Stimulated activated CD8-positive, alpha-beta memory T cell treated with anti-CD3 and anti-CD28 coated beads, Interleukin-2, amount 100 ng/mL, for 48 hours (primary cell): ENCODE measurements at places on chromosomes 12 and 14.
A peak's percentile ranks its signal among the peaks of the same experiment; 100 is the strongest.

DNA sequence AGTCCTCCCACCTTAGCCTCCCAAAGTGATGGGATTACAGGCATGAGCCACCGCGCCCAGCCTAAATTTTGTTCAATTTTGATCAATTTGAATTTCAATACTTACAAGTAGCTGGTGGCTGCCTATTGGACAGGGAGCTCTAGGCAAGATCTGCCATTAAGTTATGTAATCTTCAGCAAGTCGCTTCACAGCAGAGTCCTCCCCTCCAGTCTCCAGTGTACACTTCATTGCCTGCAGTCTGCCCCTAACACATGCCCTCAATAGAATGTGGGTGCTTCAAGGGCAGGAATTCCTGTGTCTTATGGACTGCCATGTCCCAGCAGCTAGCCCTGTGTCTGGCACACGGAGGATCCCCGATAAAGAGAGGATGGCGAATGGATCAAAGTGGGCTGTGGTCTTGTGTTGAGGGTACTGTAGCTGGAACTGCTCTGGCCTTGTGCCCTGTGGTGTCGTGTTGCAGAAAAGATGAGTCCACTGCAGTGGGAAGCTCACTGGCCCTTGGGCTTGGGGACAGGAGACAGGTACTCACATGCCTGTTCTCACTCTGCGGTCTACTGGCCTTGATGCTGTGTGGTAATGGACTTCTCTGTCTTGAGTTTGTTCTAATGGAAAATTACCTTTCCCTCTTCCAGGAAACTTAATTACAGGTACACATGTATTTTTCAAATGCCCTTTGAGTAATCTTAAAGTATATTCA, 67.6 kb downstream of the TECPR2 start:
- no peak for DNase-seq

GRCh38 chr14:24095271-24096068, 1.4 kb downstream of the PCK2 start:
- DNase-seq, result peak; percentile 70

GRCh38 chr12:121189131-121189530, 20.8 kb upstream of the P2RX4 start:
- DNase-seq, result no peak

GRCh38 chr14:75323571-75323970, 44.9 kb downstream of the FOS start:
- no peak for DNase-seq

GRCh38 chr12:93234641-93235040, 143.1 kb upstream of the NUDT4 start:
- no peak for DNase-seq

GRCh38 chr12:56695327-56696101, 7.4 kb upstream of the PTGES3 start:
- DNase-seq, result no peak

GRCh38 chr12:54374562-54375258, 9.8 kb downstream of the ZNF385A start:
- no peak for DNase-seq

- no peak for DNase-seq
These were observed 34.6 kb downstream of the NTF3 start for GRCh38 chr12:5466521-5466960.

DNA sequence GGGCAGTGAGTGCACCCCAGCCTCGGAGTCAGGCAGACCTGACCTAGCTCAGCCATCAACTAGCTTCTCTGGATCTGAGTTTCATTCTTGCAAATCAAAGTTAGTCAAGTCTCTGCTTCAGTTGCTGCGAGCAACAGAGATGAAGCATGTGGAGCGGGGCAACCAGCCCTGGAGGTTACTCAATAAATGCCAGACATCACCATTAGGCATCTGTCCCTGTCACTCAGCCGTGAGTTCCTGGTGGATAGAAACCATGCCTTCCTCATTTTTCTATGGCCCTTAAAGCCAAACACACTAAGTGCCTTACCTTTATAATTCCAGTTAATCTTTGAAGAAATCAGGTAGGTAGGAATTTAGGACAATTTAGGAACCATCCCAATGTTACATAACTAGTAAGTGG, 19.3 kb downstream of the RFX4 start:
- no peak for DNase-seq

DNA sequence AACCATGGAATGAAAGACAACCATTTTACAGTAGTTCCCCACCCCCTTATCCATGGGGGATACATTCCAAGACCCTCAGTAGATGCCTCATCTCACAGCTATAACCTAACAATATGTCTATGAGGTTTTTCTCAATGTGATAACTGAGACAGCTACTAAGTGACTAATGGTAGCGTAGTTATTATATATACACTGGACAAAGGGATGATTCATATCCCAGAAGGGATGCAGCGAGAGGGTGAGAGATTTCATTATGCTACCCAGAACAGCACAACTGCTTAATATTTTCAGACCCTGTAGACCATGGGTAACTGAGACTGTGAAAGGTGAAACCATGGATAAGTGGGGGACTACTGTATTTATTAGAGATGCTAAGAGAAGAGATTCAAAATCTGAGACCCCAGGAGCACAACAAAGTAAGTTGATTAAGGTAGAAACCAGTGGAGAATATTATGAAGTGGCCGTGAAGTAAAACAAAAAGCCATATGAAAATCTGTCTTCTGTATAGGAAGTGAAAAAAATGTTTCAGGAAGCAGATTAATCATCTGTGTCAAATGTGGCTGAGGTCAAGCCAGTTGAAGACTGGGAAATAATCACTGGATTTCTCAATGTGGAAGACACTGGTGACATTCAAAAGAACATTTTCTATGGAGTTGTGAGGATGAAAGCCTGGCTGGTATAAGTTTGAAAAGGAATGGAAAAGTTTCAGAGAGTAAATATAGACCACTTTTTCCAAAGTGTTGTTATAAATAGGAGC, 77.2 kb downstream of the RPL10L start:
- no peak for DNase-seq

DNA sequence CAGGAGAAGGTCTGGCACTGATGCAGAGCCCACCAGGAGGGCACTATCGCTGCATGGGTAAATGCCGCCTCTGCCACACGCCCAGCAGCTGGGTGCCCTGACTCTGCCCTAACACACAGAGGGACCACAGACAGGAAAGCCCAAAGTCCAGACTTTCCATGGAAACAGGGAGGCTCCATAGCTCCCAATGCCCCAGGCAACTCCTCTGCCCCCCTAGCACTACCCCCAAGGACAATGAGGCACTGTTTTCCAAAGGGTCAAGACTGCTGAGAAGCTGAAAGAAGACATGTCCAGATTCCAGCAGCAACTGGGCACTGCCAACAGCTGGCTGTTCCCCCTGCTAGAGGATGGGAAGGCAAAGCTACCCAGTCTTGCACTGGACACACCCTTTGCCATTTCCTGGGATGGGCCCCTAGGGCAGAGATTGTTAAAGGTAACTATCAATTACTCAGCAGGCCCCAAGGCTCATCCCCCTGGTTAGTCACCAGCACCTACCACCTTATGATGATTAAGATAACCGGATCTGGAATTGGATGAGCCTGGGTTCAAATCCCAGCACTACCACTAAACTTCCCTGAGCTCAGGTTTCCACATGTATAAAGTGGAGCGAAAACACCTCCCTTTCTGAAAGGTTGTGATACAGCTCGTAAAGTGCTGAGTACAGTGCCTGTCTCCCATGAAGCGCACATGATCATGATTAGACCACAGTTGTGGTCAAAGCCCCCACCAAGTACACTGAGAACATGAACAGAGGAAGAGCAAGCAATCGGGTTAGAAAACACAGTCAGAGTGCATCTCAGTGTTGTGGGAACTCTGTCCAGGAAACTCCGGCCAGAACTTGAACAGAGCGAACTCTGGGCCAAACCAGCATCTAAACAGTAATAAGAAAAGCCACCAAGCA, 3.3 kb downstream of the PXN start:
- DNase-seq, result no peak
